ENCODE measurements at places on chromosomes 3 and 15. TPM values are rescaled to one million over a fixed set of nuclear protein-coding genes. Genes with fewer than 3 reads are reported as not detected.

DNA sequence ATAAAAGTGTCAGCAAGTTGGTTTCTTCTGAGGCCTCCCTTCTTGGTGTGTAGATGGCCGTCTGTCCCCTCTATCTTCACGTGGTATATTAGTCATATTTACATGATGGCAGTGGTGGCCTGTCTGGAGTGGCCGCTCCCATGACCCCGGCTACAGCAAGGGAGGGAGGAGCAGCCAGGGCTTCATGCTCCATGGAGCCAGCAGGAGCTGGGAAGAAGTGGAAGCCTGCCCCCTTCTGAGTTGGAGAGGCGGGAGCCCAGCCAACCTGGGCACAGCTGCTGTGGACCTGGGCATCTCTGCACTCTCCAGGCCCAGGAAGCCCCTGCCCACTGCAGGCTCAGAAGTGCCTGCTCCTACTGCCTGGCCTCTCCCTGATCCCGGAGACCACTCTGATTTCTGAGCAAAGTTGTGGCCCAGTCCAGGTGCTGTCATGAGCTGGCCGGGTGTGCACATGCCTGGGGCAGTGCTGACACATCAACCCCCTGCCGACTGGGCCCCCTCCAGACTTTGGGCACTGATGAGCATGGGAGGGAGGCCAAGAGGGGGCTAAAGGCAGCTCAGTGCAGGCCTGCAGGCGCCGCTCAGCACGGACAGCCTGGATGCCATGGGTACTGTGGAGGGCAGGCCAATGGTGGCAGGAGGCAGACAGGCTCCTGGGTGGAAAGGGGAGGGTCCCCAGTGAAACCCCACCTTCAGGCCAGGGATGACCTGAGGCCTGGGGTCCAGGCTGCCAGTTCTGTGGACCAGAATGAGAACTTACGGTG lies 84.8 kb downstream of the SERPINI1 start:
- no peak for DNase-seq

Gene LMAN1L
- 0.23 TPM for total RNA-seq

Gene GATA2
- total RNA-seq: not detected

Gene SLC12A1
- total RNA-seq: not detected

Gene DPP8
- 54.0 TPM for total RNA-seq

Gene ANKDD1A
- total RNA-seq: 4.5 TPM

GRCh38 chr3:69359339-69359893 lies 26.5 kb downstream of the FRMD4B start:
- DNase-seq: no peak

DNA sequence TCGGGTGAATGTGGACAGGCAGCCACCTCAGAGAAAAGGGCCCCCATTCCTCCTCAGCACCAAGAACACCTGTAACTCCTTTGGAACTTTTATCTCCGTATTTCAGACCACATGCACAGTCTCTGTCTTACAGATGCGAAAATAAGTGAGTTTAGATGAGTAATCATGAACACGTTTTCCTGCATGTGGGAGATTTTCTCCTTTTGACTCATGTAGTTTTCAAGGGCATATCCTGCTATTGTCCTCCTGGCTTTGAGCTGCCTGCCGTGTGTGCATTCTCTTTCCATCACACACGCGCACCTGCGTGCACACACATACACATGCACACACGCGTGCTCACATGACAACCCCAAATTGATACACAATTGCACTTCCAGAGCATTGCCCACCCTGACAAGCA lies 239.2 kb downstream of the GABRG3 start:
- DNase-seq: no peak

Data from CD4-positive, alpha-beta memory T cell (primary cell).